ENCODE measurements at places on chromosomes 2 and 18.

GRCh38 chr18:59057969-59058368 is 81.7 kb upstream of the SEC11C start:
- DNase-seq, result no peak

DNA sequence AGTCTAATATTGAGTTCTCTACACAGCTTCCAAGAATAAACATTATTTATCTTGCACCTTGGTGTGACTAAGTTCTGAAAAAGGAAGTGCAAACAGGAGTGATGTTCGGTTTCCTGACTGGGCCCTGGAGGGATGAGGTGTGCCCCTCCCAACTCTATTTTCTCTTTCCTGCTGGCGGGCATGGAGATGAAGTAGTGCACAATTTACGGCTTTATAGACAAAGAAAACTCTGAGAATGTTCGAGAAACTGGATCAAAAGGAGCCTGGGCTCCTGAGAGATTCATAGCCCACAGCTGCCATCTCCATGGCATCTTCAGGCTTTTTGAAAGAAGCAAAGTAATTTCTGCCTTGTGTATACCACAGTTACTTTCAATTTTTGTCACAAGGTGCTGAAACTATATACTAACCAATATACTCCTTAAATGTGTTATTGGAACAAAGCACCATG is 22.3 kb downstream of the LRATD1 start:
- DNase-seq, result no peak

DNA sequence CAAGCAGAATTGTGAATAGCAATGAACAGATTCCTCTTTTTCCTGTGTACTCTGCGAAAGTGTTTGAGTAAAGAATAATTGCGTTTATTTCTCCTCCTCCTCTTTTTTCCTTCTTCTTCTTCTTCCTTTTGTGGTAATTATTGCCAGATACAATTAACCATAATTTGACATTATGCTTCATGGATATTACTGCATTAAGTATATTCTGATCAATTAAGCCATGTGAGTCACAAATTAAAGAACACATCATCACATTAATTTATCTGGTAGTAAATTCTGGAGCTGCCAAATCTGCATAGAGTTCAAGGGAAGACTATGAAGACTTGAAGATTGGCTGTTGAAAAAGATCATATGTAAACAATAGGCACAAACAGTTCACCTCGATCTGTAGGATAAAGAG is 72.9 kb upstream of the TFPI start:
- DNase-seq, result no peak

DNA sequence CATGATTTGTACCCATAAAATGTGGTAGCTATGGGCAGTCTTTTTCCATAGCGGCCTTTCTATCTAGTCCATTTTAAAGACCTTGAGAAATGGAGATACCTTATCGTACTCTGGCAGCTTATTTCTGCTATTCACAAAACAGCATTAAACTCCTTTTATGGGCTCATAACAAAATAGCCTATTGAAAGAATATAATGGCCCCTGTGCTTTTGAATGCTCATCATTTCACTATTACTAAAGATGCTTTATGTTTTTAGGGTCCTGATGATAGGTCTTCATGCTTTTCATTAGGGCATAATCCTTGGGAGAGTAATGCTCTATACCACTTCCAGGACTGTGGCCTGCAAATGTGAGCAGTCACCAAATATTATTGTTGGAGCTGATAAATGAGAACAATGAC is 7.3 kb upstream of the TMEM178A start:
- DNase-seq, result no peak

DNA sequence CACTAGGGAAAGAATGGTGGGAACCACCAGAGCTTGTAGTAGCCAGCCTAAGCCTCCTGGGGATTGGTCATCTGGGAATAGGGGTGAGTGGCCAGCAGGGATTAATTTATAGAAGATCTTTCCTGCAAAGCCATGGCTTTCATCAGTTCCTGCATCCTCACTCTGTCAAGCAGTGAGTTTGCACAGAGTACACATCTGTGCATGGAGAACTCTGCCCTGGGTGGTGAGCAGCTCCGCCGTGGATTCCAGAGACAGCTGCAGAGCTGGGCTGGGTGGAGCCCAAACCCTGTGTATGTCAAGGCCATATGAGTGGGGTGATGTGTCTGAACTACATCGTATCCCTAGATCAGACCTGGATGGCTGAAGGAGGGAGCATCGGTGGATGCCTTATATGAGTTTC is 182.2 kb downstream of the GLI2 start:
- no peak for DNase-seq

DNA sequence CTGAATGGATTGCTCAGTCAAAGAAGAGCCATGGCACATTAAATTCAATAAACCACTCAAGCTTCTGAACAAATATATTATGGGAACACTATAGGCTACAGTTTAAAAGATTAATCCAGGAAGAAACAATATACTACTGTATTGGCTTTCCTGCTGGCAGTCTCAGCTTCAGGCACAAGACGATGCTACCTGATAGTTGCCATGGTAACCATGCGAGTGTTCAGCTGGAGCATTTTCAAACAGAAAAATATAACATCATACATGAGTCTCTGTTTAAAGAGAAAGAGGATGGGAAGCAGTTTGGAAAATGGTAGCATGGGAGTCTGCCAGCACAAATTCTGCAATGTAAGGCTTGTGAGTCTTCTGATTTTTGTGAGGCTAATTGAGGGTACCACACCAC is 65.9 kb upstream of the CPO start:
- DNase-seq, result no peak

DNA sequence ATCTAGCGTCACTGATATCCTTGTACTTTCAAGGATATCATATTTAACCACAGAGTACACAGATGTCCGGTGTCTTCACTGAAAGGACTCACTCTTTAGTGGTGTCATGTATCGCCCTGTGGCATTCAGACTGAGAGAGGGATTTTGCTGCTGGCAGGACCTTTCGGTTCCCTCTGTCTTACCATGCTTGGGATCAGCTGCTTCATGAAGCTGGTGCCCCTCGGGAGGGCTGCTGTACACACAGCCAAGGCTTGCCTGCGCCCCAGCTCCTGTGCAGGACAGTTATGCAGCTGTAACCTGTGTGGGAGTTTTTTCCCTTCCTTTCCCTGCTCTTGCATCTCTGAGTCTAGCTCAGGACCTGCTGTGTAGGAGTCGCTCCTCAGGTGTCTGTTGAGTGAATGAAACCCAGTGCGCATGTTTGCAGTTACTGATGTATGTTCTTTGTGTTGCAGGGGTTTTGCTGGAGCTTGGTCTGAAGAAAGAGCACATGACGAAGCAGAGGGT is 64.4 kb downstream of the GREB1 start:
- DNase-seq, result no peak

GRCh38 chr18:41324934-41325333 is 630.1 kb upstream of the PIK3C3 start:
- no peak for DNase-seq

DNA sequence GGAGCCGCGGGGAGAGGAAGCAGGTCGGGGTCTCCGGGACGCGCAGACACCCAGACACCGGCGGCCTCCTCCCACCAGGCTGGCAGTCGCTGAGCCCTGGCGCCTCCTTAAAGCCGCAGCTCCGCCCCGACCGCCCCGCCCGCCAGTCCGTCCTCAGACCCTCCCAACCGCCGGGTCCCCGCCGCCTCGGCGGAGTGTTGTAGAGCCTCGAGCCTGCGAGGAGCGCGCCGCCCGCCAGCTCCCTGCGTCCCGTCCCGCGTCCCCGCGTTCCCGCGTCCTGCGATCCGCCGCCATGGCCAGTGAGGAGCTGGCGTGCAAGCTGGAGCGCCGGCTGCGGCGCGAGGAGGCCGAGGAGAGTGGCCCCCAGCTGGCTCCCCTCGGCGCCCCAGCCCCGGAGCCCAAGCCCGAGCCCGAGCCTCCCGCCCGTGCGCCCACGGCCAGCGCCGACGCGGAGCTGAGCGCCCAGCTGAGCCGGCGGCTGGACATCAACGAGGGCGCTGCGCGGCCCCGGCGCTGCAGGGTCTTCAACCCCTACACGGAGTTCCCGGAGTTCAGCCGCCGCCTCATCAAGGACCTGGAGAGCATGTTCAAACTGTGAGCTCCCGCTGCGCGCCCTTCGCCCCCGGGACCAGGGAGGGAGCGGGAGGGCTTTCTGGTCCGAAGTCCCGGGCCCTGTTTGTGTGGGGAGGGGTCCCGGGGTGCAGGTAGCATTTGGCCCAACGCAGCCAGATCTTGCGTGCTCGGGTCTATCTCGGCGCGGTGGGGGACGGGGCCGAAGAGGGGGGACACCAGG is at the start of gene EFHD1:
Gene EFHD1 (plus strand): TSS at position 192 of the 793 bp plus-strand sequence. CDS start 101 bp downstream, at position 293.
- DNase-seq, result peak; percentile 73

- DNase-seq, result no peak
Measured at GRCh38 chr2:222708274-222708710, 36.8 kb downstream of the MOGAT1 start.

DNA sequence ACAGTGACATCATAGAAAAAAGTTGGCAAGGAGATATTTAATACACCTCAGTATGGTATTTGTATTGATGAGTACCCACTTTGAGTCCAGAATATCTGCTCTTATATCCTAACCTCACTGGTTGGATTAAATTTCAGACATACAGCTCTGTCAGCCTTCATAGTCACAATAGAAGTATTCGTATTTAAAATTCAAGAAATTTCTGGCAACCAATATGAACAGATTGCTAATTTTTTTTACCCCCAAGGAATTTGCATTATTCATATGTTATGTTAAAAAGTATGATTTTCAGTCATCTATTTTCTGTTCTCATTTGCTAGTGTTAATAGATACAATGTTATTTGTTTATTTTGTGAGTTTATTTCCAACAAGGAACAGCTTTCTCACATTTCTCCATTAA is 1306.8 kb upstream of the NXPH2 start:
- DNase-seq, result no peak

- no peak for DNase-seq
Measured at GRCh38 chr2:64972426-64972825, 16.8 kb upstream of the SLC1A4 start.

GRCh38 chr18:49625021-49625691 is 63.3 kb downstream of the LIPG start:
- DNase-seq, result no peak

DNA sequence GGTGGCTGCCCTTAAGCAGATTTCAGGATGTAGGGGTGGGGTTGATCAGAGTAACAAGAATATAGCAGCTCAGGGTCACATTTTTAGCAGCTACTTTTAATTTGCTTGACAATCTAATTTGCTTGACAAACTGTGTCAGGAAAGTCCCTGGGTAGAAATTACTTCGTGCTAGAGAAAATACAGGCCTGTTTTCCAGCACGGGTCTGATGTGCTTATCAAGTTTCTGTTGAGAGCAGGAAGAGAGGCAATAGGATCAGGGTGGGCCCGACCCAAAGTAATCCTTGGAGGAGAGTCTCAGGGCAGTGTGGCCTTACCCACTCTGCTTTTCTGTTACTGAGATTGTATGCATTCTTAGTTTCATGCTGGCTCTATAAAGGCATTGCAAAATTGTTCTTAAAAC is 221.5 kb downstream of the TSN start:
- DNase-seq, result no peak

- DNase-seq, result no peak
Measured at GRCh38 chr2:166516712-166517303, 22.8 kb upstream of the SCN7A start.

GRCh38 chr2:97747285-97747684 is 33.9 kb downstream of the ZAP70 start:
- no peak for DNase-seq

- DNase-seq, result peak; percentile 45
Measured at GRCh38 chr18:46148810-46149209, 44.6 kb downstream of the HAUS1 start.

DNA sequence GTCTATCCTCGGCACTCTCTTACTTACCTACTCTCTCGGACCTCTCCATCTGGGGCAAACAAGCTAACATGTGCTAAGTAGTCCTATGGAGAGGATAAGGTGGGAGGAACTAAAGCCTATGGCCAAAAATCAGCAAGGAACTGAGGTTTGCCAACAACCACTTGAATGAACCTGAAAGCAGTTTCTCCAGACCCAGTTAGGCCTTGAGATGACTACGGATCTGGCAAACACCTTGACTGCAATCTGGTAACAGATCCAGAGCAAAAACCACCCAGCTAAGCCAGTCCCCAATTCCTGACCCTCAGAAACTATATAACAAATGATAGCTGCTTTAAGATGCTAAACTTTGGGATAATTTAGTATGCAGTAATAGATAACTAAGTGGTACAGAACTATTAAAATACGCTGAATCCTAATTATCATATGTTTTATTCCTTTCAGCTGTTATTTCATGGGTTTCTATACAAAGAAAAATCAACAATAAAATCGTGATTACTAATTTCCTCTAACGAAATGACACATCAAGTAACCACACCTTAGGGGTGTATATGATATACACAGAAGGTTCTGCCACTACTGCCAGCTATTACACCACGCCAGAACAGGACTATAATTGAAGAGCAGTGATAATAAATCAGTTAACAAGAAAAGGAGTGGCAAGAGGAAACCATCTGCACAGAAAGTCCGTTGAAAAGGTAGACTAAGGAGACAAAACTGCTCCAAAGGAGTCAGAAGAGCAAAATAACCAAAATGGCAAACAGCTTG is 3.2 kb downstream of the FARSB start:
- no peak for DNase-seq

- DNase-seq, result no peak
Measured at GRCh38 chr2:19818039-19818438, 83.7 kb downstream of the TTC32 start.

Data from HuH-7 (cell line).